Ecto neural progenitor cell (in vitro differentiated cells): ENCODE measurements at places on chromosomes 5 and 9.
A peak's percentile ranks its signal among the peaks of the same experiment; 100 is the strongest.

- DNase-seq: no peak
These were observed 9.7 kb downstream of the NREP start for GRCh38 chr5:111747337-111747736.

- no peak for DNase-seq
These were observed 147.8 kb downstream of the MAST4 start for GRCh38 chr5:66744040-66744439.

GRCh38 chr5:53433026-53433425 lies 47.4 kb upstream of the FST start:
- no peak for DNase-seq

GRCh38 chr9:75855509-75855908 lies 35.0 kb upstream of the PCSK5 start:
- no peak for DNase-seq

DNA sequence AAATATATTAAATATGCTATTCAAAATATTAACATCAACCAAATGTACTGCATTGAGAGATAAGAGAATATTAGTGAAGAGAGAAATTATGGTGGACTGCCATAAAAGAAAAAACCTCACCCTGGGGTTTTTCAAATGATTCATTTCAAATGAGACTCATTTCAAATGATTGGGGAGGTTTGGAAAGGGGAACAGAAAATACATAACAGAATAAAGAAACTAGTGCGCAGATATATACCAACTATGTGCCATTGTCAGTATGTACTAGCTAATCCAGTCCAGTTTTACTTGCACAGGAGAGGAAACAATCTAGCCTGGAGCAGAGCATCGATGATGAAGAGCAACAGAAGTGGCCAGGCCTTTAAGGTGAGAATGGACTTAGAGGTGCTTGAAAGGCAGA lies 651.6 kb upstream of the RORB start:
- no peak for DNase-seq

DNA sequence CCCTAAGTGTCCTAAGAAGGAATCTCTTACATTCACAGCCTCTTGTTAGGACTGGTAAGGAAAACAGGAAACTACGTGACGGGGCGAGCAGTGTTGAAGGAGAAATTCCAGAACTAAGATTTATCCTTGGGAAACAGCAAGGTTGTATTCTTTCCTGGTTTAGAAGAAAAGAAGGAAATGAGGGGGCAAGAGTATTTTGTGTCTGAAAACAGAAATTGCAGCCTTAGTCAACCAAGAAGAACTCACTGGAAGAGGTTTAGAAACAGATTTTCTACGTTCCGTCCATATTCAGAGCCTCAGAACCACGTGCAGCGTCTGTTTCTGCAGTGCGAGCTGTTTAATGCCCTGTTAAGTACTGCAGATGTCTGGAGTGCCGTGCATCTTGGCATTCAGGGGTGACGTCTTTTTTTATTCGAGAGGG lies 75.2 kb downstream of the GOLPH3 start:
- DNase-seq: no peak

DNA sequence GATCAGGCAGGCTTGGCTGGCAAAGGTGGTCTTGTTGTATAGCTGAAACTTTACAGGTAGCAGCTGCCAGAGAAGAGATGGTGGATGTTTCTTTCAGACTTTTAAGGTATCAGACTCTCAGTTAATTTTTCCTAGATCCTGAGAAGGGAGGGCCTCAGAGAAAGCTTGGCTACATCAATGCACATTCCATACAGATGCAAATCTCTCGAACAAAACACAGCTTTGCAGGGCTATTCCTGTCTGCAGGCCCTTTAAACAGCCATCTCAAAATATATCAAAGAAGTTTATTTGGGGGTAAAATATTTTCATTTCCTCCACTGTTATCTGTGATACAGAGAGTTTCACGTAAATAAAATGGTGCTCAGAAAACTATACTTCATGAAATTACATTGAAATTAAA lies 1584.4 kb downstream of the EFNA5 start:
- DNase-seq: no peak

- DNase-seq: no peak
These were observed 175.1 kb downstream of the ACER2 start for GRCh38 chr9:19583890-19584289.

DNA sequence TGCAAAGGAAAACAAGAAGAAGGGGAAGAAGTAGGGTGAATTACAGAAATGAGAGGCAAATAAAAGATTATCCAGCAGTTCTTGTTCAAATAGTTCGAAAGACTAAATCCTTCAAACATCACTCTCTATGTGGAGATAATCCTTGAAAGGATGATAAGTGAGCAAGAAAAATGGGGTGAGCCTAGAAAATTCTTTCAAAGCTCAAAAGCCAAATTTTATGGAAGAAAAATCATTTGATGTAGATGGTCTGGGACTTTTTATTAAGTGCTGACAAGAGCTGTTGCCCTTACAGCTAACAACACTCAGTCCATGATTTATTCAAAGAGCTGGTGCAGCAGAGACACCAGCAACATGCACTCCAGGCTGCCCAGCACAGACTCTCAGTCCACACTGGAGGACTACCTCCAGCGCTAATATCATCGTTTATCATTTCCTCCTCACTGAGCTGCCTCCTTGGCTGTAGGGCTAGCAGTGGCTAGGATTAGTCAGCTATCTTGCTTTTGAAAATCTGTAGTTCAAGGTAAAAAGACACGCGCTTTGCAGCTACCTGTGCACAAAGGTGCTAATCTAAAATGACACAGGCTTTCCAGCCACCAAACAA lies 264.8 kb upstream of the KIF2A start:
- DNase-seq: no peak

DNA sequence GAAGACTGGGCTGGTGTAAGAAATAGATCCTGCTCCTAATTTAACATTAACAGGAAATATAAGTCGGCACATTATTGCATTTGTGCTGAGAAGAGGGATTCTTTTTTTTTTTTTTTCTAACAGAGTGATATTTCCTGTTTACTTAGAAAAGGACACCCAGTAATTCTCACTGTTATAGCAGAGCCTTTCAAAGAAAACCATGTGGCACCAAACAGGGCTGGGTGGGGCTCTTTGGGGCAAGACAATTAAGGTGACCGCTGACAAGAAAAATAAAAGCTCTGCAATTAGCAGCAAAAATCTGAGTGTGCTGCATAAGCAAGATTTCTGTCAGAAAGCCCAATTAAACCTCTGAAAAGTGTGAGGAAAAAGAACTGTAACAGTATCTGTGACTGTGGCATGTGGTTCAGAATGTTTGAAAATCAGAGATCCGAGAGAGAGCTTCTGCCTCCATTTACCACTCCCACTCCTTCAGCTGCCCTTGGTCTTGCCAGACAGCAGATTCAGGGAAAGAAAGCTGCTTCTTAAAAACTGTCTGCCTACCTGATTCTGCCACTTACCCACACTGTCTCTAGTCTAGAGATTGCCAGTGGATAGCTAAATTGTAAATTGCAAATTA lies 77.1 kb upstream of the IQGAP2 start:
- no peak for DNase-seq

DNA sequence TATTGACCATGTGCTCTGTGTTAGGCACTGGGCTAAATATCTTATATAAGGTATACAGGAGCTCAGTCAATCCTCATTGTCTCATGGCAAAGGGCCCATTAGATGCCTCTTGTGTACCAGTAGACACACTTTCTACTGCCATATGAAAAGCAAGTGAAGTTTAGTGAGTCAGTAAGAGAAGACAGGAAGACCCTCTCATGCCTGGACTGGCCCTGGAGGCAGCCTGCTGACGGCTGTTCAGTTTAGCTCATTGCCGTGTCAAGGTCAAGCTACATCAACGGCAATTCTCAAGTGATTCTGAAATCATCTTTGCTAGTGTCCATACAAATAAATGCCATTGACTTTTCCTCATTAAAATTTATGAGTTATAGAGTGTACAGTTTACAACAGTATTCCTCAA lies 237.9 kb downstream of the IRX1 start:
- DNase-seq: no peak

DNA sequence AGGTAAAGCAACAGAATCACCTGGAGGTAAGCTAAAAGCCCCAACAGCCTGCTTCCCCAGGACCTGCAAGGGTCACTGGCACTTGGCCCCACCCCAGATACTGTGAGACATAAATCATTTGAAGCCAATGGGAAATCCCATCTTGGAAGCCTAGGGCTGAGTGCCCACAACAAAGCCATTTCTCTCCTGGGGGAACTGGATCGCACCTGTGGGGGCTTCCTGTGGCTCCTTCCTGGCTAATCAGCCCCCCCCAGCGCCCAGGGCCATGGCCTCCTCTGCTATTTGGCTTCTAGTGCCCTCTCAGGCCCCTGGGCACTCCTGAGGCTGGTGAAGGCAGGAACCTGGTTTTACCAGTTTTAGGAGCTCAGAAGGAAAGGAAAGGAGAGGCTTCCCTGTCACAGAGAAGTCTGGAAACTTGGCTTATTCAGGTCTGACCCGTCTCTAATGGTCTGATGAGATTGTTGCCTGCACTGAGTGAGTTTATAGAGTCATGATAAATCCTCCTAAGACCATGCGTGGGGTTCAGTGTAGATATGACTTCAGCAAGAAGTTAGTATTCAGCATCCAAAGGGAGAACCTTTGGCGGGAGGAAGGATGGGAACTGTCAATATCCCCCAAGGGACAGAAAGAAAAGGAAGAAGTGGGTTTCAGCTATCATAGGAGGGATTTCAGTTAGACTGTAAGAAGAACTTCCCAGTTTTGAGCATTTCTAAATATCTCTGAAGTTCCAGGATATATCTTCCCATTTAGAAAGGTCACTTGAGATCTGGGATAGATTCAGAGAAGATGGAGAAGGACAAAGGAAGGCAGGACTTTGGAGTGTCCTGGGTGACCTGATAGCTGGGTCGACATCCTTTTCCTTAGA lies 1.2 kb downstream of the KCNMB1 start:
- no peak for DNase-seq

GRCh38 chr5:87054821-87055220 lies 212.9 kb upstream of the RASA1 start:
- DNase-seq: no peak

DNA sequence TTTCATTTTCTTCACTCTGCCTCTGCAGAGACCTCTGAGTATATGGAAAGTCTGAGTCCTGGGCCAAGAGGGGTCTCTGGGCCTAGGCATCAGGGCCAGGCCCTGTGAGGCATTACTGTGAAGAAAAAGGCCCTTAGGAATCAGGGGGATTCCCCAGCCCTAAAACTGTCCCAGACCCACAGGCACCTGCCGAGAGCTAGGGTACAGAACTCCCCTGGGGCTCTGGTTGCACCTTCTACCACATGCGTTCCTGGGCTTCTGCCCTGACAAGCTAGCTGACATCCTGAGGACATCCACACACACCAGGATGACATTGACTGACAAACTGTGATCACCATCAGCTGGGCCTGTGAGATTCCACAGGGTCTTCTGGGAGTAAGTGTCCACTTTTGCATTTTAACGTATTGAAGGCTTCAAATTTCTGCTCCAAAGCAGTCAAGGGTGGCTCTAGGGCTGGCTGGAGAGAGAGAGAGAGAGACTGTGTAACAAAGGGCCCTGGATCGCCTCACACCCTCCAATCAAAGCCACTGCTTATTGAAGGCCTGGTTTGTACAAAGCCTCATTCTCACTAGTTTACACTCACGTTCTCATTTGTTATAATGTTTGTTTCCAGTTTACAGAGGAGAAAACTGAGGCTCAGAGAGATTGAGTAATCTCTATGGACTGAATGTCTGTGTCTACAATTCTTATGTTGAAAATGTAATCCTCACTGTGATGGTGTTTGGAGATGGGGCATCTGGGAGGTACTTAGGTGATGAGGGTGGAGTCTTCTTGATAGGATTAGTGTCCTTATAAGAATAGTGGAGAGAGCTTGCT lies 45.1 kb downstream of the TGFBI start:
- no peak for DNase-seq

DNA sequence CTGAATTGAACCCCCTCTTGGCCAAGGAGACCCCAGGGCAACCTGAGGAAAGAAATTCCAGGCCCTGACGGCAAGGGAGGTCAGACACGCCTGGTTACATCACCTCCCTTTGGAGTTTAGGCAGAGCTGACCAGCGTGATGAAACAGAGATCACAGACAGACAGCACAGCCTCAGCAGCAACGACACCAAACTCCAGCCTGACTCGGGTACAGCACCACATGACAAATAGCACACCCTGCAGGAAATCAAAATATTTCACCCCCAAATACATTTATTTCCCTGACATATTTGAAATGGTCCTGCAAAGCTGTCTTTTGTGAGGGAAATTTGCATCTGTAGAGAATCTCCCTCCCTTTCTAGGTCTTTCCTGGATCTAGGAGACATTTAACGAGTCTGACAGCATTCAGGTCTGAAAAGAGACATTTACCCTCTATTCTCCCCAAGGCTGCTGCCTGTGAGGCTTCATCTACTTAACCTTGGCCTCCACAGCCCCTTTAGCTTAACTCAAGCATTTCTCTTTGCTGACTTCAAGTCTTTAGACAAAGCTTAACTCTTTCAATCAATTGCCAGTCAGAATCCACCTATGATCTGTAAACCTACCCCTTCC lies 2.6 kb downstream of the QSOX2 start:
- no peak for DNase-seq

GRCh38 chr9:79686381-79687130 lies 114.8 kb downstream of the TLE4 start:
- DNase-seq: no peak

- DNase-seq: no peak
These were observed 473.5 kb downstream of the DNAH5 start for GRCh38 chr5:13470975-13471374.

DNA sequence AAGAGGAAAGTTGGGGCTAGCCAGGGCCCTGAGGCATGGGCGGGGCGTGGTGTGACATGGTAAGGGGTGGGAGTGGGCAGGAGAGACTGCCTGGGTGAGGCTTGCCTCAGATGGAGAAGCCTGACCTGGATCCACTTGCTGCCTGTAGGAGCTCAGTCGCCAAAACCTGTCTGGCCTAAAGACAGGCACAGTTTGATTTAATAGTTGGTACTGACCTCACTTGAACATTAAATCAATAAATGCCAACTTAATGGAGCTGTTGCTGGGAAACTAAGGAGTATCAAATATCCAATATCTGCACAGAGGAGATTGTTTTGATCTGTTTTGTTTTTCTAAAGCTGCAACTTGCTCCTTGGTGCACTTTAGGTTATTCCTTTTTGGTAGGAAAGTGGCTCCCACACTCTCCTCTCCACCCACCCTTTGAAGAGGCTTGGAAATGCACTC lies 86.4 kb downstream of the RCL1 start:
- DNase-seq: no peak

- DNase-seq: no peak
These were observed 22.3 kb upstream of the ARL15 start for GRCh38 chr5:54332720-54333119.

- DNase-seq: no peak
These were observed 170.4 kb downstream of the PIK3R1 start for GRCh38 chr5:68385936-68386335.

- peak; percentile 89 for DNase-seq
These were observed at the start of gene RORB for GRCh38 chr9:74496819-74497747. TSS of gene RORB (plus strand) at chr9:74497335. CDS start at chr9:74497977, 642 bp downstream.

- DNase-seq: no peak
These were observed 1.0 kb downstream of the STARD4 start for GRCh38 chr5:111511174-111511830.

GRCh38 chr9:15249981-15250380 lies 57.0 kb downstream of the TTC39B start:
- no peak for DNase-seq

- DNase-seq: no peak
These were observed 340.2 kb downstream of the DRD1 start for GRCh38 chr5:175103746-175104145.

GRCh38 chr9:132309056-132309455 lies 45.7 kb downstream of the SETX start:
- DNase-seq: no peak

GRCh38 chr5:106759152-106759551 lies 911.6 kb downstream of the EFNA5 start:
- no peak for DNase-seq

GRCh38 chr5:80275347-80275746 lies 19.5 kb upstream of the SERINC5 start:
- DNase-seq: no peak

GRCh38 chr5:73434461-73434860 lies 14.1 kb downstream of the FOXD1 start:
- no peak for DNase-seq
